ENCODE measurements at places on chromosomes 1 and 21.

DNA sequence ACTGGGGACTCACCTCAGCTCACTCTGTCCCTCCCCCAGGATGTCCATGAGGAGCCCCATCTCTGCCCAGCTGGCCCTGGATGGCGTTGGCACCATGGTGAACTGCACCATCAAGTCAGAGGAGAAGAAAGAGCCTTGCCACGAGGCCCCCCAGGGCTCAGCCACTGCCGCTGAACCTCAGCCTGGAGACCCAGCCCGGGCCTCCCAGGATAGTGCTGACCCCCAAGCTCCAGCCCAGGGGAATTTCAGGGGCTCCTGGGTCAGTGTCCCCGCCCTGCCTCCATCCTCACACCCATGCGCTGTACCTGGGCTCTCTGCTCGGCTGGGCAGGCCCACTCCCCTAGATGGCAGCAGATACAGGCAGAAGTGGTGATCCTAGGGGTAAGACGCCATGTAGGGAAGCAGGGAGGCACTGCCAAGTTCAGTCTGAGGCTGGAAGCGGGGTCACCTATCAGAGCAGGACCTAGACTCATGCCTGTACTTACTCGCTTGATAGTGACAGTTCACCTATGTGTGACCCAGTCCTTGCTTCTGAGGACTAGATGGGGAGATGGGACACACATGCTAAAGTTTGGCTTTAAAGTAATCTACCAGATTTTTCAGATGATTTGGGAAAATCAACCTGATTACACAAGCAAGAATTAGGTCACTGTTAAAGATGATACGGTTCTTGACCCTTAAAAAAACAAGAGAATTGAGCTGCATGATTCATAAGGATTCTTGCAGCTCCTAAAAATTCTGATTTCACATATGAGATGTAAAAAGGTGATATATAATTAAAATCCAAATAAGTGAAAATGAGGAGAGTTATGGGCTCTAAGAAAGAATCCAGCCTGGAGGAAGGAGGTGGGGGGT lies 38.7 kb downstream of the ETNK2 start:
- DNase-seq = no peak

- no peak for DNase-seq
Measured at GRCh38 chr1:245463392-245464165, 308.8 kb downstream of the KIF26B start.

- DNase-seq = no peak
Measured at GRCh38 chr1:83799594-83799993, 199.3 kb downstream of the TTLL7 start.

GRCh38 chr1:166032572-166033371 lies 134.0 kb downstream of the FAM78B start:
- DNase-seq = no peak

DNA sequence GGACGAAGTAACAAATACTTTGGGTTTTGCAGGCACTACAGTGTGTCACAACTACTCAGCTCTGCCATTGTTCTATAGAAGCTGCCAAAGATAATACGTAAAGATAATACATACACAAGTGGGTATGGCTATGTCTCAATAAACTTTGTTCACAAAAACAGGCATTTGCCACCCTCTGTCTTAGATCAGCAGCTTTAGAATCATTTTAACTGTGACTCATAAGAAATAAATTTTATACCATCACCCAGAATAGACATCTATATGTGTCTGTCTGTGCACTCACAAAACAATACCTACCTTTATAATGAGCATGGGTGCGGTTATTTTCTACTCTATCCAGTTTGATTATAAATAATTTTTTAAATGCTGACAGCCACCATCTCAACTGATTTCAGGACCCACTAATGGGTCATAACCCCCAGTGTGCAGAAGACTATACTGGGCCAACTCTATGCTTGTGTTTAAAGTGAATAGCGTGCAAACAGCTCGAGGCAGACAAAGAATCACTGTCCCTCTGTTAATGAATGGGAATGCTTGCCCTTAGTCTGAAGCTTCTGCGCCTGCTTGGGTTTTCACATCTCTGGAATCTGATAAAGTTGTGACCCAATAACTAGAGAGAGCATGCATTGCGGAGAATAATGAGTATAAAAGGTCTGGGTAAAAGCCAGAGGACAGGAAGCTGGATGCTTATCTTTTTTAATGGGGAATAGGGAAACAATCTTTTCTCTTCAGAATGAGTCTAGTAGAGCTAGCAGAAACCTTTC lies 216.2 kb downstream of the PLPP3 start:
- no peak for DNase-seq

DNA sequence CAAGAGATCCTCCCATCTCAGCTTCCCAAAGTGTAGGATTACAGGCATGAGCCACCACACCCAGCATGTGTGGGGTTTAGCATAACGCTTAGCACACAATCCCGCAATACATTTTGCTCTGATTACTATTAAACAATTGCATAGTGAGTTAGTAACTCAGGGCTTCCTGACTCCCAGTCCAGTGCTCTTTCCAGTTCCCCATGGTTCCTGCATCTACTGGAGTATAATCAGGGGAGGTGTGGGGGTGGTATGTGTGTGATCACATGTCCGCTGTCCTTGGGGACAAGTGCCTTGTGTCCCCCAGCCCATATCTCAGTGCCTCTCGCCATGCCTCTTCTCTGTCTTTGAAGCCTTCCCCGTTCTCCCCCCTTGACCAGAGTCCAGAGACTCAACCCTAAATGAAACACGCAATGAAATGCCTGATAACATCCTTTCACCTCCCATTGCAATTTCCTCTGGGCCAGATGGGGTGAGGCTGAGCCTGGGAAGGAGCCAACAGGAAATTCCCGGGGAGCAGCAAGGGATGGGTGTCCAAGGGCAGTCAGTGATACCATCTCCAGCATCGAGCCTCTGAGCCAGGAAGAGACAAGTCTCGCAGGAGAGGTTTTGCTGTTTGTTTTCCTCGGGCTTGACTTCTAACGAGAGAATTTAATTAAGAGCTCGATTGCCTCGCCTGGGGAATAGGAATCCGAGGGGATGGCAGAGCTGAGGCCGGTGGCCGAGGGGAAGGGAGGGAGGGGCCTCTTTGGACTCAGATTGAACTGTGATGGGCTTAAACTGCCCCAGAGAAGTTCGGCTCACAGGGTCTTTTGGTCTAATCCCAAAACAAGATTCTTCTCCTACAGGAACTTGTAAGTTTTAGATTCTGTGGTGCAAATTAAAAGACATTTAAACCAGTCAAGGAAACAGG lies 7.7 kb upstream of the HTR1D start:
- no peak for DNase-seq

GRCh38 chr1:46569884-46570725 lies 18.7 kb upstream of the KNCN start:
- no peak for DNase-seq

- no peak for DNase-seq
Measured at GRCh38 chr1:39103328-39104157, 77.4 kb downstream of the NDUFS5 start.

GRCh38 chr1:193741228-193741627 lies 554.8 kb upstream of the B3GALT2 start:
- DNase-seq = no peak

- DNase-seq = peak; percentile 69
Measured at GRCh38 chr1:23528250-23528978, 2.6 kb downstream of the E2F2 start.

DNA sequence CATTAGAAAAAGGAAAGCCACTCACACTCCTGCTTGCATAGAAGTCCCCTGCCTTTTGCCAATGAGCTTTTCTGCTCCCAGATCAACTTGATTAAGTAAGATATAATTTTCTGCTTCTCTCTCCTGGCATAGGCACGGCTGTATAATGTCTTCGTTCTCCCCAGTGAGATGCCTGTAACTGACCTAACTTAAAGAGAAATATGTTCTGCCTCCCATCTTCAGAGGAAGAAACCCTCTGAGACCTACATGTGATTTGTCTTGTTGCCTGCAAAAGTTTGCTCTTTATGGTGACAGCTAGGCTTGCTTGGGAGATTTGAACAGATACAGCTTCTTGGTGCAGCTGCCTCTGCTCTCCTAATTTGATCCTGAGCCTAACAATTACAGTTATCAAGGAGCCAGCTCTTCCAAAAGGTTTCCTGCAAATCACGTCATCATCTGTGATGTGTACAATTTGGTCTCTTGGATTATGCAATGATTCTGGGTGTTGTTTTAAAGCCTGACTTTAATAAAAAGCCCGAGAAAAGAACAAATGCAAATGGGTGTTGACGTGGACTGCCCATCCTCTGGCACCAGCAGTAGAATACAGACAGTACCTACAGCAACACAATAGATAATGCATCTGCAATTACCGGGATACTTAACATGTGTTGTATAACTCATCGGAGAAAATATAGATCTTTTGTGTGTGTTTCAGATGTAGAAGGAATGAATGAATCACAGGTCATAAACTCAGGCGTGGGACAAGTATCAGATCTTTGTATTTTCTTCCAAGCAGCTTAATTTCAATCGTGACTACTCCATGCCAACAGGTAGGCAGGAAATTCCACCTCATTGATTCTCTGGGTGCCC lies 76.2 kb upstream of the KAZN start:
- DNase-seq = no peak

DNA sequence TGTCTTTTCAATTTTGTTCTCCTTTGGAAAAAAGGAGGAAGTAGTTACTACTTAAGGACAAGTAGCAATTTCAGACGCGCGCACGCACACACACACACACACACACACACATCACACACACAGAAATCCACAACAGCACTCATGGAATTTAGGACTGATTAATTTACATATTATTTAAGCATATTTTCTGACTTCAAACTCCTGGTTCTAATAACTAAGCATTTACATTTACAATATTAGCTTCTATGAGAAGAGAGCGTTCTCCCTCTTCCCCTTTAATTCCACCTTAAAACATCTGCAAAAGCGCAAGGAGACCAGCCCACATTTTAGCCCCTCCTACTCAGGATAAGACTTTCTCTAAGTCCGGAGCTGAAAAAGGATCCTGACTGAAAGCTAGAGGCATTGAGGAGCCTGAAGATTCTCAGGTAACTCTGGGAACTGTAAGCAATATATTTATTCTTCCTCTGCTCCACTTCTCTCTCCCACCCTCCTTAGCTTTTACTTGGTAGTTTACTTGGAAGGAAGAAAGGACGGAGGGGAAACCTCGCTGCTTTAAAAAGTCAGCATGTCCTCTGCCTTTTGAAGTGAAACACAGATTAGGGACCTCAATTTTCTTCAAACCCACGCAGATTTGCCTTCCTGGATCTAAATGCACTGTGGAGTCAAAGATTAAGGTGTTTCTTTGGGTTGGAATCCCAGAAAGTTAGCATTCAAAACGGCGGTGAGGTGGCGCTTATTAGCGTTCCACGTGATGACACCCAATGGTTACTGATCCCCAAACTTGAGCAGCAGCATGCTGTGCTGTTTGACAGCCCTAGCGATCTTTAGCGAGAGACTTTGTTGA lies at the start of gene PLA2G4A:
Gene PLA2G4A (plus strand): TSS at position 339 of the 844 bp plus-strand sequence. CDS start 25,406 bp downstream, outside the sequence.
- DNase-seq = no peak

DNA sequence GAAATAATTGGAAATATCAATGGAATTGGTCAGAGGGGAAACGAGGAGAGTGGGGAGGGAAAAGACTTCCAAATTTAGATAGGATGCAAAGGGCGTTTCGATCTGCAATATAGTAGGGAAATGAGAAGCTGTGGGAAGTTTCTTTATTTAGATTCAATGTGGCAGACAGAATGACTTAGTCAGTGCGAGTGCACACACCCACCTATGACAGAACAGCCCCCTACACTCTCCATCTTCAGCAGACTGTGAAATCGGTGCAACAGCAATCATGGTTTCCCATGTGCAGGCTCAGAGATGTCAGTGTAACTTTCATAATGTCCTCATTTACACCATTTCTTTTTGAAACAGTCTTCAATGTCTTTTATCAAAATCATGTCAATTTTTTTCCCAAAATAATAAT lies 46.0 kb downstream of the DIP2A start:
- no peak for DNase-seq

GRCh38 chr1:40248412-40248811 lies 675 bp downstream of the TMCO2 start:
- no peak for DNase-seq

- no peak for DNase-seq
Measured at GRCh38 chr1:116458695-116459094, 85.7 kb downstream of the ATP1A1 start.

DNA sequence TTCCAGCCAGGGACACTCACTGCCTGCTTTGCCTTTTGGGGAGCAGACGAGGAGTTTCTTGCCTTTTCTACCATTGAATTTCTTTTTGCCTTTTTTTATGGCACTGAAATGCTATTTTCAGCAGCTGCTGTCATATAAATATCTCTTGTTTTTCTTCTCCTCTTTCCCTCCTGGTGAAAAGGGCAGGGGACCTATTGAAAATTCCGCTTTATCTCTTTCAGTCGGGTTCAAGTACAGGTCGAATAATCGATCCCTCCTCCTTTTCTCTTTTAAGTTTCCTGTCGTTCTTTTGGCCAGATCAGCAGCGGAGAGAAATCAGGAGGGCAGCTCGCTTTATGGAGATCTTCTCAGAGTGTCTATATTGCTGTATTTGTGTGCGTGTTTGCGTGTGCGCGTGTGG lies 67.4 kb upstream of the CASZ1 start:
- DNase-seq = no peak

DNA sequence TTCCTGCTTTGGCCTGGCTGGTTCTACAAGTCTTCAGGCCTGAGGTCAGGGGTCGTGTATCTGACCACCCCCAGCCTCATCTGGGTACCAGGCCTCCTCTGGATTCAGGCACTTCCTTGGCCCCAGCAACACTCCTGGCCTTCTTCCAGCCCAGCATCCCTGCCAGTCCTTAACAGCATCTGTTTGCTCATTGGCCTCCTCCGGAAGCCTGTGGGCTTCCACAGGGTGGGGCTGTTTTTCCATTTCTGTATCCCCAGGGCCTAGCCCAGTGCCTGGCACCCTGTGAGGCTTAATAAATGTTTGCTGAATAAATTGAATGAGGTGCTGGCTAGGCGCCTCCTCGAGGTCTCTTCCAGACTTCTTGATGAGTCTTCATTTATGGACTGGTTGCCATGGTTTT lies 21.5 kb upstream of the GPR37L1 start:
- no peak for DNase-seq

- no peak for DNase-seq
Measured at GRCh38 chr1:206804156-206804737, 32.0 kb upstream of the IL10 start.

- no peak for DNase-seq
Measured at GRCh38 chr1:48526008-48526710, 54.2 kb upstream of the SPATA6 start.

GRCh38 chr21:43287795-43288755 lies 119.3 kb downstream of the CRYAA start:
- DNase-seq = no peak

GRCh38 chr21:37658817-37659458 lies 257.3 kb downstream of the KCNJ6 start:
- DNase-seq = no peak

DNA sequence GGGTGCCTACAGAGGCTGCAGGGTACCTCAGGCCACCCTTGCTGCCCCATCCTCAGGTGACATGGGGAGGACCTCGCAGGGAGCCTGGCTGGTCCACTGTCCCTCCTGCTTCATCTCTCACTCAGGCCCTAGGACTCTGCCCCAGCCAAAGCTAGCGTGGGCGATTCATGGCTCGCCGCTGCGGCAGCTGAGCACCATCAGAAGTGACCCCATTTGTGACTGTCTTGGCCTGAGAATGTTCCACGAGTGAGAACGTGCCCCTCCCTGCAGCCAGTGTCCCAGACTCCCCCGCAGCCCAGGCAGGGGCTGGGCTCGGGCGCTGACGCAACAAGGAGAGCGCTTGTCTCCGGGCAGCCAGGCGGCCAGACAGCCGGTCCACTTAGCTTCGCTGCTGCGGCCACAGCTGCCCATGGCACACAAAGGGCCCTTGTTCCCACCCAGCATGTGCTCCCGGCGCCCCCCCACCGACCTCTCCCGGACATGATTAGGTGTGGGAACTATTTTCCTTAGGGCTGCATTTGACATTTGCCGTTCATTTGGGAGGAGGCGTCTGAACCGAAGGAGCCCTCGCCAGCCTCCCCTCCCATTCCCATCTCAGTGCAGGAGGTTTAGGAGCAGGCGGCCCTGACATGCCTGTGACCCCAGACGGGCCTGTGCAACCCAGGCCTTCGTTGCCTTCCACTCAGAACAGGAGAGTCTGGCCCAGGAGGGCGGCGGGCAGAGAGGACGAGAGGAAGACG lies 19.3 kb upstream of the POFUT2 start:
- no peak for DNase-seq

Data from activated CD4-positive, CD25-positive, alpha-beta regulatory T cell treated with anti-CD3 and anti-CD28 coated beads, Interleukin-2, amount 50 U/mL, for 72 hours (primary cell).